ENCODE measurements at places on chromosomes 4 and X.

- DNase-seq: no peak
Measured at GRCh38 chr4:75612306-75612705, 18.0 kb downstream of the CDKL2 start.

GRCh38 chr4:167232805-167233684 is 1.2 kb downstream of the SPOCK3 start:
- DNase-seq: no peak

DNA sequence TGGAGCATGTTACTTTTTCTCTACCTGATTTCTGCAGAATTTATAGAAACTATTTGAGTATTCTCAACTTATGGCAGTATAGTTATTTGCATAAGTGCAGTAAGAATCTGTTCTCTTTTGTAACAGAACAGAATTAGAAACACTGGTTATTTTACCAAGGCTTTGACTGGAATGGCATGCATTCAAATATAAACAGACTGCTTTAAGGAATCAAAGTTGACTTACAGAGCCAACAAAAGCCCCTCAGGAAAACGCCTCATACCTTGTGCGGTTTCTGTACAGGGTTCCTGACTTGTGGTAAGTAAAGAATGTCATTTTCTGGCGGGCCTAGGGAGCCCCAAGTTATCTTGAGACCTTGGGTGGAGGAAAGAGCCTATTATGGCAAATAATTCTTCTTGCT is 97.1 kb downstream of the GPR143 start:
- no peak for DNase-seq

DNA sequence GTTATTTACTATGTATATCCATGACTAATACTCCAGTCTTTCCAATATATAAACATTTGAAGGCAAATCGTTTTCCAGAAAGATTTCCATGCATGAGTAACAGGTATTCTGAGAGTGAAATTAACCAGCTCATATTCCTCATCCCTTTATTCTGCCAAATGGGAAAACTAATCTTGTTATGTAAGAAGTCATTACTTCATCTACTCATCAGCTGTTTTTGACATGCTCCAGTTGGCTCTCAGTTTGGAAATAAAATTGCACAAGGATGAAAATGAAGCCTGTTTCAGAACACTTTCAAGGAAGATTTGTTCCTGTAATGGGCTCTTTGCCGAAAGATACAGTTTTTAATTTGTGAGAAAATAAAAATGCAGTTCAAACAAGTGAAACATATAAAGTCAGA is 121.9 kb downstream of the KCTD8 start:
- DNase-seq: no peak

DNA sequence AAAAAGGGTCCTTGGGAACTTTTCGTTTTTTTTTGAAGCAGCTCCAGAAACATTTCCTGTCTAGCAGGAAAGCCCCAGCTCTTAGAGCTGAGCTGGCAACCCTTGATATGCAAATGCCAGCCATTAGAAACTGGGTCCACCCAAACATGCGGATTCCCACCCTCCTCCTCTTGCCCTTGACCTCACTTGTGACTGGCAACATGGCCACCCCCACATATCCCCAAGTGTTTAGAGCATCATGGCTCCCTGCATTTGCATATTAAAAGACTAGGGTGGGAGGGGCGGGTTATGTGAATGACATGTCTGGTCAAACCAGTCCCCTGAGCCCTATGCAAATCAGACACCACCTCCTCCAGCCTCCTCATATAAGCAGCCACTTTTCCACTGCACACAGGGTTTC is 671.1 kb downstream of the FAT4 start:
- no peak for DNase-seq

DNA sequence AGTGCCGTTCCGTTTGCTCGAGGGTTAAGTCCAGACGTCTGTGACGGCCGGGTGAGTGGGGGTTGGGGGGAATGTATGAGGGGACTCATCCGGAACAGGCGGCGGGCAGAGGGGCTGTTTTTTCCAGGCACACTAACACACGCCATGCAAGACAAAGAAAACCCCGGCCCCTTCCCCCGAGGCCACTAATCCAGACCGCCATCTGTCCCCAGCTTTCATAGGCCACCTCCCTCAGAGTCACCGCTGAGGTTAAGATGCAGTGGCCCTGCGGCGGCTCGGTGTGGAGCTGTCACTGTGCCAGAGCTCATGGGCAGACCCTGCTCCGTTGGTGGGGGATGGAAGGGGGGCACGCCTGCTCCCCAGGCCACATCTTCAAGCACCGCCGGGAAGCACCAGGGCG is 34.1 kb downstream of the SORCS2 start:
- DNase-seq: no peak

GRCh38 chr4:140469791-140470733 is 28.0 kb downstream of the MGAT4D start:
- no peak for DNase-seq

- DNase-seq: no peak
Measured at GRCh38 chrX:71081330-71082123, 13.4 kb upstream of the SNX12 start.

DNA sequence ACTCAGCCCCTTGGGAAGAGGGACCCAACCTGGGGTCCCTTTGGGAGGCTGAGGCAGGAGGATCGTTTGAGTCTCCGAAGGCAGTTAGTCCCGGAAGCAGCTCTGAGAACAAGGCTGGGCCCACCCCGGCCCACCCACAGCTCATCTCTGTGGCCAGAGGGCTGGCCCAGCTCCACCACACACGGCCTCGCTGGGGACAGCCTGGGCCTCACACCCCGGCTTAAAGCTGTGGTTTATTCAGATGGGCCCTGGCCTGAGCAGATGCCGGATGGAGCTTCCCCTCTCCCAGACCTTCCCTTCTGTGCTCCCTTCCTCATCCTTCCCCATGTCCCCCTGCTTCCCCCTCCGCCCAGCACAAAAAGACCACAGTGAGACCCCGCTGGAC is 54.4 kb downstream of the FAM53A start:
- DNase-seq: no peak

DNA sequence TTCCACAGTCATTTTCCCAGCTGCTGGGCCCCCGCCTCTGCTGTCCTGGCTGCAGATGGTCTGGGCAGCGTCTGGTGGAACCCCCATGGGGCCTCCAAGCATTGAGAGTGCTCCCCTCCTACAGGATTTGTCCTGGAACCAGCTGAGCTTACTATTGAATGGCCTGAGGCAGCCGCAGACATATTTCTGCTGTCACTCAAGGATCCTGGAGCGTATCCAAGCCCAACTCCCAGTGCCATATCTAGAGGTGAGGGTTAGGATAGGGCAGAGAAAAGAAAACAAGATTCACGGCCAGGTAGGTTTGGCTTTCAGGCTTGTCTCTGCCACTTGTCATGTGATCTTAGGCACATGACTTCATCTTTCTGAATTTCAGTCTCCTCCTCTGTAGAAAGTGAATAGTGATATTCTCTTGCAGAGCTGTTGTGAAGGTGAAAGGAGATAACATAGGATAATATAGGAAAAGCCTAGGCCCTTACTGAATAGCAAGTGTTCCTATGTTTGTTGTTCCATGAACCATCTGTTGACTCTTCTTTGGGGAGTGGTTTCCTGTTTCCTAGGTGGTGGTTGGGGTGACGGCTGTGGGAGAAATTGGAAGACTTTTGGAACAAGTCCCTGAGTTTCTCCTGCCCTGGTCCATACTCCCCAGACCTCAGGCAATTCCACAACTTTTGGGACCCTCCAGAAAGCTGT is 52.3 kb downstream of the SEPSECS start:
- DNase-seq: no peak

DNA sequence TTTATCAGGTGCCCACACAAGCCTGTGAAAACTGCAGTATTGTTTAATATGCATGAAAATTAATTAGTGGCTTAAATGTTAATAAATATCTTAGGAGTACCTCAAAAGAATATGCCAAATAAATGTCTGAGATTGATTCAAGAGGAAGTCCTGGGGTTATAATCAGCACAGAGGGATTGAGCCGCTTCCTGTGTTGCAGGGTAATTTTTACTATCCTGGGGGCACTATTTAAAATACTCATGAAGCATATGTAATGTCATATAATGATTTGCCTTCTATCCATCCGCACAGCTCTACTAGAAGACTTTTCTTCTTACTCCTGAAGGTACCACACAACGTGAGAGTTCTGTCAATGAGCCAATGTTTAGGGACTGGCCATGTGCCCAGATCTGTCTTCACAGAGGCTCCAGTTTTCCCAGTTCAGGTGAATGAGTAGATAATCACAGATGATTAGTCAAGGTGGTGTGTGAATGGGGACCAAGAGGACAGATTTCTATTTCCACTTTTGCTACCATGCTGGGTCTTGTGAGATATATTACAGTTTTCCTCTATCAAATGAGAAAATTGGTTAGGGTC is 233.3 kb downstream of the USP46 start:
- DNase-seq: no peak

- DNase-seq: no peak
Measured at GRCh38 chr4:30543057-30543456, 177.1 kb upstream of the PCDH7 start.

- no peak for DNase-seq
Measured at GRCh38 chr4:23458054-23458453, 431.8 kb downstream of the PPARGC1A start.

- DNase-seq: no peak
Measured at GRCh38 chr4:154739111-154739510, 4.7 kb upstream of the LRAT start.

Measured in activated CD4-positive, alpha-beta T cell treated with anti-CD3 and anti-CD28 coated beads, Interleukin-2, amount 10 ng/mL, durations not matched to agents 7 days and 5 days (primary cell).